ENCODE measurements at places on chromosomes 16 and 17. TPM values are rescaled to one million over a fixed set of nuclear protein-coding genes. Genes with fewer than 3 reads are reported as not detected.

DNA sequence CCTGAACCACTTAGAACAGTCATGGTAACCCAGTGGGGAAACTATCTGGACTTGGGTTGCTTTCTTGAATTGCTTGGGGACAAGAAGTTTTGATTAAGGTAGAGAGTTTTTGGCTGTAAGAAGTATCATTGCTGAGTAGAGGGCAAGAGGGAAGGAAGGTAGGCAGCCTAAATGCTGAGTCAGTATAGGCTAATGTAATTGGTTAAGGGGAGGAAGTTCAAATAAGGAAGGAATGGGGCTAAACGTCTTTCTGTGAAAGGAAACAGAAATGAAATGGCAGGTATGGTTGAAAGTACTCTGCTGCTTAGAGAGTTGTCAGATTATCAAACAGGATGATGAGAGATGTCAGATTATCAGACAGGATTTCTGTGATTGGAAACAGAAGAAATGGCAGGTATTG lies 20.3 kb downstream of the KPNB1 start:
- H3K4me1 ChIP-seq = no peaks in the 10 kb centered on the region
- DNase-seq = no peak
- peaks cover 44% of the 10 kb centered on the region for H3K36me3 ChIP-seq
- no peak overlapping the region for H3K4me3 ChIP-seq
- no peaks in the 10 kb centered on the region for H3K27me3 ChIP-seq

DNA sequence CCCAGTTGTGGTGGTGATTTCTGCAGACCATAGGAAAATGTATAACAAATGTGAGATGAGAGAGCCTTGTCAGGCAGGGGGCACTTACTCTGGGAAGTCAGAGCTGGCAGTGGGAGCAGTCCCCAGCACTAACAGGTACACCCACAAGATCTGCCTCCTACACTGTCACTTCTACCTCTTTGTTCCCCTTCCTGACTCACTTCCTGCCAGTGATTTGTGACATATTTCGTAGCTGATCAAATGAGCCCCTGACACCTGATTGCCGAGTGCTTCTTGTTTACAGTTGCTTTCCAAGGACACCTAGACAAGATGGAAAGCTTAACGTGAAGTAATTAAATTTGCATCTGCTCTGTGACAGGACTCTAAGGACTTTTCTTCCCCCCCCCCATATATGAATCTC lies 40.5 kb downstream of the FTO start:
- DNase-seq = no peak
- H3K27me3 ChIP-seq = no peaks in the 10 kb centered on the region
- H3K4me1 ChIP-seq = peaks cover 40% of the 10 kb centered on the region
- H3K4me3 ChIP-seq = no peak overlapping the region

- no peak for DNase-seq
- peaks cover 8% of the 10 kb centered on the region for H3K4me1 ChIP-seq
Measured at GRCh38 chr17:13266606-13267005, 248.8 kb upstream of the ELAC2 start.

MMP2 gene
- 8.4 TPM for total RNA-seq

Measured in progenitor cell of endocrine pancreas (in vitro differentiated cells).